ENCODE measurements at places on chromosomes 1 and 21. TPM values are rescaled to one million over a fixed set of nuclear protein-coding genes. Genes with fewer than 3 reads are reported as not detected.

- H3K27ac ChIP-seq = peak overlapping the region; percentile 37
- H3K27me3 ChIP-seq = no peaks in the 10 kb centered on the region
- no peak overlapping the region for H3K4me3 ChIP-seq
- H3K4me1 ChIP-seq = peaks cover 46% of the 10 kb centered on the region
These were observed 144.2 kb downstream of the SYT2 start for GRCh38 chr1:202565890-202566602.

DNA sequence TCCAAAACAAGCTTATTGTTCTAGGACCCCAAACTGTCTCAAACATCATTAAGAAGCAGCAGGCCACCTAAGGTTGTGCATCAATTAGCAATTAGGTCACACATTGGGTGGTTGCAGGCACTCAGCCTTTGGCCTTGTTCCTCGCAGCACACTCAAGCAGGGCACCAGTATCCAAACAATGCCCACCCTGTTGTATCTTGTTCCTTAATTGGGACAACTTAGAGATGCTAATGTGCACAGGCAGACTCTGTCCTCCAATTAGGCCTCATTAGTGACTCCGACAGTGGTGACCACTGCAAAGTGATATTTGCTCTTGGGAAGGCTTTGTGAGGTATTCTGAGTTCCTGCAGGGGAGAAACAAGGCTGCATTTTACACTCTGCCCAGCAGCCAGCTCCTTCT lies 515.1 kb upstream of the PTBP2 start:
- no peaks in the 10 kb centered on the region for H3K4me1 ChIP-seq
- no peak overlapping the region for H3K4me3 ChIP-seq
- no peaks in the 10 kb centered on the region for H3K27me3 ChIP-seq
- DNase-seq = no peak
- H3K27ac ChIP-seq = no peak overlapping the region

The CFHR1 gene
- total RNA-seq = not detected

GRCh38 chr21:25963181-25963580 lies 207.4 kb downstream of the APP start:
- H3K27me3 ChIP-seq = no peaks in the 10 kb centered on the region
- peaks cover 32% of the 10 kb centered on the region for H3K4me1 ChIP-seq
- no peaks in the 10 kb centered on the region for H3K36me3 ChIP-seq
- no peak for DNase-seq
- no peak overlapping the region for H3K4me3 ChIP-seq
- no peak overlapping the region for H3K27ac ChIP-seq

DNA sequence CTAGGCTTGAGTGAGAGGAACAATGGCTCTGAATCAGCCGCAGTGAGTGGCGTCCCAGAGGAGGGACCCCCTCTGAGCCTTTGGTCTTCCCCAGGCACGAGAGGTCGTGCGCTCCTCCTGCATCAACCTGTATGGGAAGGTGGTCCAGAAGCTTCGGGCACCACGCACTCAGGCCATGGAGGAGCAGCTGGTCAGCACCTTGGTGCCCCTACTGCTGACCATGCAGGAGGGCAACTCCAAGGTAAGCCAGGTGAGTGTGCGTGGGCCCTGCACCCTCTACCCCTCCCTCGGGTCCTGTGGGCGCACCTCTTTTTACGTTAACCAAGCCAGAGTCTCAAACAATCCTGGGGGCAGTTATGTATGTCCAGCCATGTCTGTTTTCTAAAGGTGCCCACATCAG lies 13.7 kb upstream of the TTC4 start:
- no peak overlapping the region for H3K4me3 ChIP-seq
- no peak for DNase-seq
- H3K36me3 ChIP-seq = no peaks in the 10 kb centered on the region
- no peaks in the 10 kb centered on the region for H3K4me1 ChIP-seq
- H3K27me3 ChIP-seq = no peaks in the 10 kb centered on the region

DNA sequence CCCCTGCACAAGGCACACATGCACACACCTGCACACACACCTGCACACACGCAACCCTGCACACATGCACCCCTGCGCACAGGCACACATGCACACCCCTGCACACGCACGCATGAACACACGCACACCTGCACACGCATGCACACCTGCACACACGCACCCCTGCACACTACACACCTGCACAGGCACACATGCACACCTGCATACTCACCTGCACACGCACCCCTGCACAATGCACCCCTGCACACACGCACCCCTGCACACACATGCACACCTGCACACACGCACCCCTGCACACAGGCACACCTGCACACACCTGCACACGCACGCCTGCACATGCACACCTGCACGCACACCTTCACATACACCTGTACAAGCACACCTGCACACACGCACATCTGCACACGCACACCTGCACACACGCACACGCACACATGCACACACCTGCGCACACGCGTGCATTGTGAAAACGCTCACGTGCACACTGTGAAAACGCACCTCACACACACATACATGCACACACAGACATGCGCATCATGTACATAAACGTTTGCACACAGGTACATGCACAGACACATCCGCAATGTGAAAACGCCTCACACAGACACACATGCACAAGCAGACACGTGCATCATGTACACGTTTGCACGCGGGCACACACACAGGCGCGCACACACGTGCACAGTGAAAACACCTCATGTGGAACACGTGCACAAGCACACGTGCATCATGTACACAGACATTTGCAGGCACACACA lies 8.2 kb downstream of the DVL1 start:
- H3K4me3 ChIP-seq = no peak overlapping the region
- no peaks in the 10 kb centered on the region for H3K27me3 ChIP-seq
- DNase-seq = no peak
- peaks cover 33% of the 10 kb centered on the region for H3K36me3 ChIP-seq
- H3K4me1 ChIP-seq = peaks cover 26% of the 10 kb centered on the region

GRCh38 chr1:83815330-83815729 lies 183.6 kb downstream of the TTLL7 start:
- H3K4me1 ChIP-seq = no peaks in the 10 kb centered on the region
- H3K4me3 ChIP-seq = no peak overlapping the region
- no peak overlapping the region for H3K27ac ChIP-seq
- no peaks in the 10 kb centered on the region for H3K27me3 ChIP-seq
- no peaks in the 10 kb centered on the region for H3K36me3 ChIP-seq

DNA sequence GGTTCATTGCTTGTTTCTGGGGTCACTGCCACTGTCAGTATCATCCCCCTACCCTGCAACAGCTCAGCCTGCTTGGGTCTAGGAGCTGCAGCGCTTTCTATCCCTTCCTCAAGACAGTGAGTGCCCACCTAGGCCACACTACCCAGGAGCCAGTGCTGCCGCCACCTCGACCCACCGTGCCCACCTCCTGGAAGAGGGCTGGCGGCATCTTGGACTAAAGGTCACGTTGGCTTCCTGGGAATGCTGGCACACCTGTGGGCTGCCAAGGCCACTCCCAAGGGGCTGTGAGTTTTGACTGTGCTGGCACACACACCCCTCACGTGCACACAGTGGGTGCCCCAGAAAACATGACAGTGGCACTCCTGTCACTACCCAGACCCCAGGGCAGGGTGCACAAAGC lies 22.1 kb downstream of the CRYAA start:
- H3K4me3 ChIP-seq = no peak overlapping the region
- no peak for DNase-seq
- peaks cover 21% of the 10 kb centered on the region for H3K4me1 ChIP-seq
- H3K27me3 ChIP-seq = no peaks in the 10 kb centered on the region
- H3K36me3 ChIP-seq = no peaks in the 10 kb centered on the region
- H3K27ac ChIP-seq = no peak overlapping the region

DNA sequence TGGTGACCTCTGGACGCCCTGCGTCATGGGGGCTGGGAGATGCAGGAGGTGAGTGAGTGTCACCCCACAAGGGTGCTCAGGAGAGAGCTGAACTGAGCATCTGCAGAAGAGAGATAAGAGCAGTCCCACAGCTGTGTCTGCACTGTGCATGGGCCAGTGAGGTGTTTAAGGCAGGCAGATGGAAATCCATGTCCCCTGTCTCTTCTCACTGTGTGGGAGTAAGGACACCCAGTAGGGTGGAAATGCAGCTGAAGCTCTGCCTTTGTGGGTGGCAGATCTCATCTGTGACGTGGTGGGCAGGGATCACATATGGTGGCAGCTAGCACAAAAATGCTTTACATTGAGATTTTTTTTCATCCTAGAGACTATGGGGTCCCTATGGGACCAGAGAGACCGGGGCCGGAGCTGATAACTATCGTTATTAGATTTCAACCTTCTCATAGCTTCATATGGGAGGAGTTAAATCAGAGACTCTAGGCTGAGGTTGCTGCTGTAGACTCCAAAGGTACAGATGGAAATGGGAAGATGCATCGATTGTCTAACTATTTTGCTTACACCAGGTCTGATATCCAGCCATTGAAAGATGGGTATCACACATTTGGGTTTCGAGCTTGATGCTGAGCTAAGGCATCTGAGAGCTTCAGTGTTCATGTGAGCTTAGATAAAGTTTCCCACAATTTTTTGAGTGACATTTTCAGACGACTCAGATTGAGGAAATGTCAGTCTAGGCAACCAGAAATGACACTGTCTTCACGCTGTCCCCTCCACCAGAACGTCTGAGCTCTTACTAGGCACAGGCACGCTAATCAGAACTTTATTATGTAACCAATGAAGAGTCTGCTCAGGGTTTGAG lies 65.3 kb upstream of the PSEN2 start:
- H3K36me3 ChIP-seq = no peaks in the 10 kb centered on the region
- no peak for DNase-seq
- H3K27me3 ChIP-seq = no peaks in the 10 kb centered on the region
- no peak overlapping the region for H3K4me3 ChIP-seq
- H3K4me1 ChIP-seq = peaks cover 6% of the 10 kb centered on the region
- H3K27ac ChIP-seq = no peak overlapping the region

- no peak for DNase-seq
- H3K36me3 ChIP-seq = no peaks in the 10 kb centered on the region
- H3K4me1 ChIP-seq = peaks cover 5% of the 10 kb centered on the region
These were observed 25.2 kb upstream of the SPAG17 start for GRCh38 chr1:118210051-118210722.

DNA sequence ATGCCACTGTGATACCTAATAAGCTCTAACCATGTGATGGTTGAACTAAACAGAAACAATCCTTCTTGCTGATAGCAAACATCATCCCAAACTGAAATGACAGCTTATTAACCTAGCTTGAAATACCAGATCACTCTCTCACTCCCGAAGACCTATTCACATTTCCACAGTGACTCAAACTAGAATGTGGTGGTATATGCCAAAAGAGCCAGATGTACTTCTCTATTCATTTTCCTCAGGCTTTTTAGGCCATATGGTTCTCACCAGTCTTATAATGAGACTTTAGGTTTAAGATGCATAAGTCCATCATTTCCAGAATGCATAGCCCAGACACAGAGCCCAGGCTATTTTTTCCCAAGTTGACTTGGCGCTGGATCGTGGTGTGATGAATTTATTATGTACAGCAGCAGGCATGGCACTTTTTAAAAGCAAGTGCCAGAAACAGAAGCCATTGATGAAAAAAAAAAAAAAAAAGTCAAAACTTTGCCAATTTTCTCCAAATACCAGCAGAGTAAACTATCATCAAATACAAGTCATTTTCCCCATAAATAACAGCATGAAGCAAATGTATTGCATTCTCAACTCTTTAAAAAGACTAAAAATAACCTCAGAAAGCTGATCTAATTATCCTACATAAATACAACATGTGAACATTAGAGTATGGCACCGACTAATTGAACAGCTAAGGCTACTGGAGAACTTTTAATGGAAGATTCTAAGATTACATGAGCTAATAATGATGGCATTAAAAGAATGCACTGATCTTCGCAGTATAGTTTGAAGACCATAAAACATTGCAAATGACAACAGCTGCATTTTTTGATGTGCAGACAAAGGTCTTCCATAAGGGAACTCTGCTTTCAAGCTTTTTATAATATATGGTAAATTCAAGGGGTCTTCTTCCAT lies 365.4 kb downstream of the LRRIQ3 start:
- no peak overlapping the region for H3K4me3 ChIP-seq
- no peak for DNase-seq
- no peaks in the 10 kb centered on the region for H3K27me3 ChIP-seq
- H3K27ac ChIP-seq = no peak overlapping the region

GRCh38 chr1:33165209-33165608 lies 16.6 kb downstream of the TRIM62 start:
- H3K4me3 ChIP-seq = no peak overlapping the region
- no peaks in the 10 kb centered on the region for H3K36me3 ChIP-seq
- no peak for DNase-seq
- H3K27me3 ChIP-seq = no peaks in the 10 kb centered on the region
- no peaks in the 10 kb centered on the region for H3K4me1 ChIP-seq
- H3K27ac ChIP-seq = no peak overlapping the region

DNA sequence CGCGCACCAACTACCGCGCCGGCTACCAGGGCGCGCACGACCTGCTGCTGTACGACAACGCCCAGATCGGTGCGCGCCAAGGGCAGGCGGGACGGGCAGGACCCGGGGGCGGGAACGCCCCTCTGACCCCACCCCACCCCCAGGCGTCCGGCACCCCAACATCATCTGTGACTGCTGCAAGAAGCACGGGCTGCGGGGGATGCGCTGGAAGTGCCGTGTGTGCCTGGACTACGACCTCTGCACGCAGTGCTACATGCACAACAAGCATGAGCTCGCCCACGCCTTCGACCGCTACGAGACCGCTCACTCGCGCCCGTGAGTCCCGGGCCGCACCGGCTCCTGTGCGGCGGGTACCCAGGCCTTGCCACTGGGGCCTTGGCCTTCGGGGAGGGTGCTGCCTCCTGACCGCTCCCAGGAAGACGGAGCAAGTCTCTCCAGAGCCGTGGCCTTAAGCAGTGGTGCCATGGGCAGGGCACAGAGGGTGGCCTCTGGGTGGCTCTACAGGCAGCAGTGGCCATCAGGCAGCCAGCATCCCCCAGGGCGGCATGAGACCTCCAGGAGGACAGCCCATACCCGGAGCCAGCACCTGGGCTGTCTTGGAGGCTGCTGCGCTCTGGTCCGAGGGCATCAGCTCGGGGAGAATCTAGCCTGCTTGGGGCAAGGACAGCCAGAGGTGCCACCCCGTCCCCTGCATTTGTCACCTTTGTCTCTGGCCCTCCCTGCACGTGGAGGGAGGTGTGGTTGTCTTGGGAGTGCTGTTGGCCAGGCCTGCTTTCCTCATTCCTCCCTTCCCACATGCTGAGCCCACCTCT lies 8.1 kb upstream of the MMP23B start:
- no peak overlapping the region for H3K27ac ChIP-seq
- H3K27me3 ChIP-seq = no peaks in the 10 kb centered on the region
- peaks cover 11% of the 10 kb centered on the region for H3K4me1 ChIP-seq
- DNase-seq = no peak
- H3K36me3 ChIP-seq = no peaks in the 10 kb centered on the region

DNA sequence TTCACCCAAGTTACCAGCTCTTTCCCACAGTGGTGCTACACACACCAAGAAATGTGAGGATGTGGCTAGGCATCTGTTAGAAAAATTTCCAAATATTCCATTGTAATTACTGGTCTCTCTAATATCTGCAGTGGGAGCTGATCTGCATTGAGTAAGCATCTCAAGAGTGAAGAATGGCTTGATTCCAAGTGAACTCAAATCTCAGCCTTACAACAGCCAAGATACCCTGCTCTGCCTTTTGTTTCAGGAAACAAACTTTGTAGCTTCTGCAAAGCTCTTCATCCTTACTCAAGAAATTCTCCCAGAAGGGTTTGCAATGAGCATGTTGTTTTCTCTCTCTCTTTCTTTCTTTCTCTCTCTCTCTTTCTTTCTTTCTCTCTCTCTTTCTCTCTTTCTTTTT lies 181.1 kb downstream of the FCRL5 start:
- H3K4me3 ChIP-seq = no peak overlapping the region
- no peaks in the 10 kb centered on the region for H3K4me1 ChIP-seq
- H3K27ac ChIP-seq = no peak overlapping the region
- no peaks in the 10 kb centered on the region for H3K27me3 ChIP-seq
- no peaks in the 10 kb centered on the region for H3K36me3 ChIP-seq

GRCh38 chr1:24074817-24075589 lies 36.9 kb downstream of the MYOM3 start:
- DNase-seq = no peak
- H3K4me1 ChIP-seq = peaks cover 8% of the 10 kb centered on the region
- no peak overlapping the region for H3K27ac ChIP-seq
- H3K4me3 ChIP-seq = no peak overlapping the region
